Stimulated activated CD4-positive, alpha-beta T cell treated with anti-CD3 and anti-CD28 coated beads, Interleukin-12 subunit alpha, Interleukin-12 subunit beta, amount 100 ng/mL, for 48 hours (primary cell): ENCODE measurements at places on chromosomes 7 and 10.

- DNase-seq: no peak
Measured at GRCh38 chr10:129966889-129967578, 3.0 kb upstream of the EBF3 start.

GRCh38 chr7:77426521-77427051 is 10.4 kb upstream of the GSAP start:
- no peak for DNase-seq

- no peak for DNase-seq
Measured at GRCh38 chr10:82321724-82322123, 446.7 kb downstream of the NRG3 start.

DNA sequence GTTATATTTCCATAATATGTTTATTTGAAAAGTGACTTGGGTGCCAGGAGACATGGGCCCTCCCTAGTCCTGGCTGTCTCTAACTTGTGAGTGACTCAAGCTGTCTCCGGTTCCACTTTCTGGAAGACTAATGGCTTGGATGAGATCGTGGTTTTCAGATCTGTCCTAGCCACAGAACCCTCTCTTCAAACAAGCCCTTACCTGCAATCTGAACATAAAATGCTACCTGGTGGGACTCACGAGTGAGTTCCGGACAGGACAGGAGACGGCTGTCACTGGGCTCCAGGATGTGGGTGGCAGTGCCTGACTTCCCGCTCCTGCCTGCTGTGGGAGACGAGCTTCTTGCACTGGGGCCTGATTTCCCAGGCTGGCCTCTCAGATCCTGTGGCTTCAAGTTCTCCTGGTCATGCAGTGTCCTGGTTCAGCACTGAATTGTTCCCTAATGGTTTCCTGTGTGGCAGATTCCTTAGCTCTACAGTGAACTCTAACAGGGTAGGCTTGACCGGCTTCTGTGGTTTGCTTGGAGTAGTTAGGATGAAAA is 26.0 kb upstream of the PFKFB3 start:
- no peak for DNase-seq

DNA sequence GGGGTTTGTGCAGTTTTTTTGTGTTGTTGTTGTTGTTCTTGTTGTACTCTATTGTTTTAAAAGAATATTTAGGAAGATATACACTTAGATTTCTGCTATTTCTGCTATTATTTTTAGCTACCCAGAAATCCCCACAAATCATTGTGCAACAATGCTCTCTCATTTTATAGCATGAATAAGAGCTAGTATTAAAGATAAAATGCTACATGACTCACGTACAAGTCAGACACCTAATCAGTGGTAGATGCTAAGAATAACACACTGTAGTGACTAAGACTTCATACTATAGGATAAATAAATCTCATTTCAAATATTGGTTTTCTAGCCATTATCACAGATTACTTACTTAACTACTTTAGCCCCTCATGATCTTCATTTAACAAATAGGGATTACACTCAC is 920.5 kb downstream of the KCNMA1 start:
- no peak for DNase-seq

GRCh38 chr7:116810267-116811116 is 51.9 kb upstream of the CAPZA2 start:
- DNase-seq: no peak

DNA sequence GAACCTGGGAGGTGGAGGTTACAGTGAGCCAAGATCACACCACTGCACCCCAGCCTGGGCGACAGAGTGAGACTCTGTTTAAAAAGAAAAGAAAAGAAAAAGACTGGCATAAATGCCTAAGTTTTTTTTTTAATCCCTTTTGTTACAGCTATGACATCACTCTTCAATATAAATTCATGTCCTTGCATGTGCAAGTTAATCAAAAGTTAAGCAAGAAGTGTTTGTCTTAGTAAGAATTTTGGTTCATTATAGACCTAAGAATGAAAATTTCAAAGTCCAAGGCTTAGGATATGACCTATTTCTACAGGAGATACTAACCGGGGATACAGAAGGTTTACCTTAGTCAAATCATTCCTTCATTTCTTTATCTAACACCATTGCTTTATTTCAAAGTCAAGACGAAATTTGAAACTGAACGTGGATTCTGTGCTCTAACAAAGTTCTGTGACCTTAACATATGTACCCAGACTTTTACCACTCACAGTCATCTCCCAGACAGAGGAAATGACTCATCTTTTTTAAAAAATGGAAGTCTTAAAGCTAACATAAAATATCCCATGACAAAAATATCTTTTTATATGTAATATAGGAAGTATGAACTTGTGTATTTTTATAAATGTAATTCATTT is 29.3 kb upstream of the ITGB8 start:
- no peak for DNase-seq

DNA sequence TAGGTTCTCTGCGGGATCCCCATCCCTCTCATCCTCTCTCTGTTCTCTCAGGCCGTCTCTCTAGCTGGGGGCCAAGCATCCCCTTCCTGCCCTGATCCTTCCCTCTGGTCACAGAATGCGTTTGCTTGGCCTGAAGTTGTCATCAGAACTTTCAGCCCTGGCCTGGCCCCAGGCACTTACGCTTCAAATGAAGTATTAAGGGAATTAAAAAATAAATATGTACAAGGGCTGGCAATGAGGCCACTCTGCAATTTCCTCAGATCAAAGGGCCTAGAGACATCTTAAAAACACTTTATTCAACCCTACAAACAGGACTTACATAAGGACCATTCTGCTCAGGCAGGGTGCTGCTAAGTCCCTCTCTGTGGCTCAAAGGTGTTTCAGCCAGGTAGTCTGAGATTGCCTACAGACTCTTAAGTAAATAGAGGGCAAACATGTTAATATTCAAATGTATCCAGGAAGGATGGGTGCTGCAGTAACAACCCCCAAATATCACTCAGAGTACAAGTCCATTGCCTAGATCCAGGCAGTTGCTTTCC is 16.0 kb downstream of the SFTPD start:
- DNase-seq: no peak

DNA sequence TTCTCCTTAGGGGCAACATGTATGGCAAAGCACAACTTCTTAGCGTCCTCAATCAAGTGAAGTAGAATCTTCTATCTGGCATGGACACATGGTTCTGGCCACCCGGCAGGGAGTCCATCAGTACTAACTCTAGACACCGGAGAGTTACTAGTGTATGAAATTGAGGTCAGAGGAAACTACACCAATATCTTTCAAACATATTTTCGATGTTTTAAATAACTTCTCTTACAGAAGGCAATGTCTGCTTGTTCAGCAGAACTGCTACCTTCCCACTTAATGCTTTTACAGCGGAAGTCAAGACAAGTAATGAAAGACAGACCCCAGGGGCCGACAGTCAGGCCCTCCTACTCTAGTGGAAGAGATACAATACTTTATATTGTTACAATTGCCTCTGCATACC is 89.9 kb downstream of the RNF216 start:
- no peak for DNase-seq
